ENCODE measurements at places on chromosomes 5 and 9. TPM values are rescaled to one million over a fixed set of nuclear protein-coding genes. Genes with fewer than 3 reads are reported as not detected.

The C9 gene
- not detected for total RNA-seq

The SKP2 gene
- total RNA-seq = 56.4 TPM

The IL5 gene
- 84.3 TPM for total RNA-seq

The ST8SIA4 gene
- total RNA-seq = 53.5 TPM

The TXN gene
- total RNA-seq = 455 TPM

The ADRB2 gene
- total RNA-seq = 1.6 TPM

The MARCOL gene
- not detected for total RNA-seq

The MYMK gene
- not detected for total RNA-seq

The HK3 gene
- total RNA-seq = 1.5 TPM

The ACOT12 gene
- not detected for total RNA-seq

The RC3H2 gene
- 34.4 TPM for total RNA-seq

The SLC46A2 gene
- not detected for total RNA-seq

The NAIP gene
- total RNA-seq = 3.4 TPM

The ADCY2 gene
- total RNA-seq = not detected

The IER5L gene
- 3.0 TPM for total RNA-seq

The NME5 gene
- total RNA-seq = not detected

The RASGEF1C gene
- total RNA-seq = not detected

The PIP5KL1 gene
- 1.4 TPM for total RNA-seq

The FTMT gene
- not detected for total RNA-seq

The OR13C3 gene
- not detected for total RNA-seq

The C9orf152 gene
- total RNA-seq = not detected

The PFN3 gene
- not detected for total RNA-seq

The IRX2 gene
- total RNA-seq = not detected
